Stimulated activated CD4-positive, alpha-beta T cell treated with anti-CD3 and anti-CD28 coated beads, Interleukin-12 subunit alpha, Interleukin-12 subunit beta, amount 100 ng/mL, for 24 hours (primary cell): ENCODE measurements at places on chromosomes 12 and 14.
A peak's percentile ranks its signal among the peaks of the same experiment; 100 is the strongest.

DNA sequence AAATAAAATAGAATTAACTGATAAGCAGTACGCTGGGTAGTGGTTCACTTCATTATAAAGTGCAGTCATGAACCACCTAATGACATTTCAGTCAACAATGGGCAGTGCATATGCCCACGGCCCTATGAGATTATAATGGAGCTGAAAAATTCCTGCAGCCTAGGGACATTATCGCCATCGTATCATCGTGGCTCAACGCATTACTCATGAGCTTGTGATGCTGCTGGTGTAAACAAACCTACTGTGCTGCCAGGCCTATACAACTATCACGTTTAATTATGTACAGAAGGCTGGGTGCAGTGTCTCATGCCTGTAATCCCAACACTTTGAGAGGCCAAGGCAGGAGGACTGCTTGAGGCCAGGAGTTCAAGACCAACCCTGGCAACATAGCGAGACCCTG, 62.3 kb upstream of the TMEM263 start:
- no peak for DNase-seq

GRCh38 chr12:124833693-124834122, 30.0 kb downstream of the SCARB1 start:
- no peak for DNase-seq

DNA sequence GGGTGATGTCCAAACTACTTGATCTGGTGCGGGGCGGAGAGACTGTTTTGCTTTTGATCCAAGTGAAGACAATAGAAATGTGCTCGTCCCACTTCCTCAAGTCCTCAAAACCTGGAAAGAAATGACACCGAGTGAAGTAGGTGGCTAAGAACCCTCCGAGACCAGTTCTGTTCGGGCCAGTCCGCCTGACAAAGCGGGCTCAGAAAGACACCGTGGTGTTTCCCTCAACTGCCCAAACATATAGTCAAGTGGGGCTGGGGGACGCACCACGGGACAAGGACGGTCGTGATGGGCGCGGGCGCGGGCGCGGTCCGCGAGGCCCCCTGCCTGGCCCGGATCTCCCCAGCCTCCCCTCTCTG, 1.6 kb downstream of the PHLDA1 start:
- no peak for DNase-seq

DNA sequence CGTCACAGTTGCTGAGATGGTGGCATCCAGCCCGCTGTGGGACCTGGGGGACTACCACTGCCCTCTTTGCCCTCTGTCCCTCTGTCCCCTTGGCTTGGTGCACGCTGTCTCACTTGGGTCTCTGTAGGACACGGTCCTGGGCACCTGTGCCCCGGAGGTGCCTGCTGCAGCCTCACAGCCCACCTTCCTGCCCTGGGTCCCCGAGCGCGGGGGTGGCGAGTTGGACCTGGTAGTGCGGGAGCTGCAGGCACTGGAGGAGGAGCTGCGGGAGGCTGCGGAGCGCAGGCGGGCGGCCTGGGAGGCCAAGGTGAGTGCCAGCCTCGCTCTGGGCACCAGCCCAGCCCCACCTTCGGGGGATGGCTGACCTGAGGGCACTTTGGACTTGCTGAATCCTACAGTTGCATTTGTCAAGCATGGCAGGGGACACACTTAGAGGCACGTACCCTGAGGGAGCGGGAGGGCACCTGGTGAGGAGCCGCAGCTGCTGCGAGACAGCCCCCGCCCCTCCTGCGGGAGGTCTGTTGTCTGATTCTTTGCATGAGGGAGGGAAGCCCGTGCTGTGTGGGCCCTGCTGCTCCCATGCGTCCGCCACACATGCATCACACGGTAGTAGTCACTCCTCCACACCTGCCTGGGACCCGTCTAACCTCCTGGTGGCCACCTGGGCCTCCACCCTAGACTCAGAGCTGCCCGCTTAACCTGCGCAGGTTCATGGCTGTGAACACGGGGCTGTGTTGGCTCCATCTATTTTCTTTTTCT, 6.8 kb downstream of the TEDC1 start:
- DNase-seq: no peak

- DNase-seq: no peak
Observed at GRCh38 chr14:97854918-97855317, 1057.7 kb downstream of the VRK1 start.

DNA sequence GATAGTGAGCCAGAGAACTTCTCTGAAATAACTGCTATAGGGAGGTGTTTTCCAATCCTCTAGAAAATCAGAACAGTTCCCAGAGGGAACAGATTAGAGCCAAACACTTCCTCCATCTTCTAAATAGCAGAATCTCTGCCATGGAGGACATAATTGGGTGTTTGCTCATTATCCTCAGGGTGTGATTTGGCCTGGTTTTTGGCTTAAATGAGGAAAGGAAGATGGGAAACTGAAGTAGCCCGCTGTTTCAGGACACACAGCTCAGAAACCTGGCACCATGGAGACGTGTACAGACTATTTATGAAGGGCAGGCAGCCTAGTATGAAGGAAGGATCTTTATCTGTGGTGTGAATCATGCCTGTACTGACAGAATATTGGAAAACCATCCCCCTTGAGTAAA, 231.7 kb upstream of the PRKD1 start:
- DNase-seq: no peak

DNA sequence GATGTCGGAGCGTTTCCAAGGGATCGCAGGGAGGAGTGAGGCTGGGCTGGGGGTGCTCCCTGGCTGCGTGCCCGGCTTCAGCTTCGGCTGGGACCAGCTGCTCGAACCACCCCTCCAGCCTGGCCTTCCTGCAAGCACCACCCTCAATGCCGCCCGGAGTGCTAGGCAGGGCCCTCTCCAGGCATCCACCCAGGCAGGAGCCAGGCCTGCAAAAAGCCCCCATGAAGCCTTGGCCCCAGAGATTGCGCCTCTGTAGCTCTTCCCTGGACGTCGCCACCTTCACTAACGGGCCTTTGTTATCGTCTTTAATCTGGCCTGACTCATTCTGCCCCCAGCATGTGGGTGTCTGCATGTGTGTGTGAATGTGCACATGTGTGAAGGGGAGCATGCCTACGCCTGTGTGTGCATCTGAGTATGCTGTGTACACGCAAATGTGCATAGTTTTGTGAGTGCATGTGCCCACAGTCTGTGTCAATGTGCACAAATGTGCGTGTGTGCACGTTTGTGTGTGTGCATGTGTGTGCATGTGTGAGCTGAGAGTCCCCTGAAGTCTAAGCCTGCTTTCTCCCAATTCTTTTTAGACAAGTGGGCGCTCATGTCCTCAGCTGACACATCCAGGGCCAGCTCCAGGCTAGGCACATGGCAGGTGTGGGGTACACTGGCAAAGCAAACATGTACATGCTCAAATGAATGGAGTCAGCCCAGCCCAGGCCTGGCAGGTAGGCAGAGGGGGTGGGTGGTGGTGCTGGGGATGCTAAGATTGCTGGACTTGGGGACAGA, 195.4 kb upstream of the C14orf180 start:
- no peak for DNase-seq

DNA sequence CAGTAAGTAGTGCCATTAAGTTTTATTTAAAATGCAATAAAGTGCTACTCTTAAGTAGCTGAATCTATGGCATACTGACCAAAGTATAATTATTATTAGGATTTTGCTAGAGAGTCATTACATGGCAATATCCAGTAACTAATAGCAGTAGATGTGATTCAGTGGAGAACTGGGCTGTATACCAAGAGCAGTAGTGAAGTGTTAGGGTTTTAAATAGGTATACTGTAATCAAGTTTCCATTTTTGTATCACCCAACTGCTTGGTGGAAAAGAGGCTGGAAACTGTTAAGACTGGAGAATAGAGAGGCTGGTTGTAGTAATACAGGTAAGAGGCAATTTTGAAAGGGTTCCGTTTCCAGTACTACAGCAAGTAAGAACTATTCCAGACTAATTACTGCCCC, 13.3 kb upstream of the LLPH start:
- DNase-seq: no peak

- DNase-seq: no peak
Observed at GRCh38 chr12:27276275-27276674, 32.2 kb downstream of the STK38L start.

DNA sequence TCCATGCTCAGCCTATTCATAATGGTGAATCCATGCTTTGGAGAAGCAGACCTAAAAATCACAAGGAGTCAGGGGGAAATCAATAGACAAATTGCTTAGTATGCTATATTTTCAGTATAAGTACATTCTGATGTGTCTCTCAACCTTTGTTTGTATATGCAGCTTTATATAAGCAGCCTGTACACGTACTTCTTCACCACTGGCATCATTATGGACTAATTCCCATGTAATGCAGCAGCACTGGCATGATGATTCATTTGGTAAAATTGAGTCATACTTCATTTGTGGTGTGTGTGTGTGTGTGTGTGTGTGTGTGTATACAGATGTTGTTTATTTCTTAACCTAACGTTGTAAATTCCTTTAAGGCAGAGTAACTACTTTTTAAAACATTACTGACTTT, 10.9 kb downstream of the DCP1B start:
- no peak for DNase-seq

DNA sequence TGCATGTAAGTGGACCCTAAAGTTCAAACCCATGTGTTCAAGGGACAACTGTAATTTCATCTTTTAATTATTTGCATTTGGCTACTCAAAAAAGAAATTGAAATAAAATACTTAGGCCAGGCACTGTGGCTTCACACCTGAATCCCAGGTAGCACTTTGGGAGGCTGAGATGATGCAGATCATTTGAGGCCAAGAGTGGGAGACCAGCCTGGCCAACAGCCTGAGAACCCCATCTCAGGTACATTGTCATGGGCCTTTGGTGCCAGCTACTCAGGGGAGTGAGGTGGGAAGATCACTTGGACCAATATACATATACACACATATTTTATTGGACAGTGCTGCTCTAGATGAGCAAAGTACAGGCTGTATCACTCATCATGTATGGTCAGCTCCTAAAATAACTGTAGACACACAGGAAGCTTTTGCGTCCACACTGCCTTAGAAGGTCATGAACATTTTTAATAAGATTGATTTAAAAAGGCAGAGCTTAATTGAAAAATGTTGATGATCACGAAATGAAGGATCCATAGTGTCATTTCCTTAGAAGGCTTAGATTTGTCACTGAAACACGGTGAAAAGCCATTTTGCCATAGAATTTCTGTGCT, 2.5 kb upstream of the ZCCHC8 start:
- no peak for DNase-seq

- DNase-seq: peak; percentile 22
Observed at GRCh38 chr12:69161829-69162228, 77.5 kb upstream of the CPSF6 start.

GRCh38 chr12:114812858-114813761, 129.1 kb upstream of the TBX3 start:
- DNase-seq: no peak

DNA sequence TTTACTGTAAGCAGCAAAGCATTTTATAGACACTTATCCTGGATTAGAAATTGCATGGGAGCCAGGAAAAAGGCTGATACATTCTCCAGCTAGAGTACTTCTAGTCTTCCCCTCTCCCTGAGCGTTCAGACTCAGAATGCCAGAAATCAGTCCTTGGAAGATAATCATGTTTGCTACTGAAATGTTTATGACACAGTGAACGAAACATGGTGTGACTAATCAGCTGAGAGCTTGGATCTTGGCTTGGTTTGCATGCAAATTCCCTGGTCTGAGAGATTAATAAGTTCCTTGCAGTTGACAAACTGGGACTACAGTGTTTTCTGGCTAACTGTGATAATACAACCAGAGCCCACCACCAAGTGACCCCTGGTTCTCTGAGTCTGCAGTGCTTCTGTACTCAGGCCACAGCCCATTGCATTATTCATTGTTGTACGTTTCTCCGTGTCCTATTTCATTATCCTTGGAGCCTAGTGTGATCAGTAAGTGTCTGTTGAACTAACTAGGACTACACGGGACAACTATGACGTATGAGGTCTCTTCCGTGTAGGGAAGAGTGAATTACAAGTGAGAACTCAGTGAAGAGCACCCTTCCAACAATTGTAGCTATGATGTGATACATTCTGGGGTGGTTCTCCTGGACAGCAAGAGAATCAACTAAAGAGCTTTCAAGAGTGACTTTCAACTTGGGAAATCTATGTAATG, 34.6 kb upstream of the EVL start:
- DNase-seq: no peak

DNA sequence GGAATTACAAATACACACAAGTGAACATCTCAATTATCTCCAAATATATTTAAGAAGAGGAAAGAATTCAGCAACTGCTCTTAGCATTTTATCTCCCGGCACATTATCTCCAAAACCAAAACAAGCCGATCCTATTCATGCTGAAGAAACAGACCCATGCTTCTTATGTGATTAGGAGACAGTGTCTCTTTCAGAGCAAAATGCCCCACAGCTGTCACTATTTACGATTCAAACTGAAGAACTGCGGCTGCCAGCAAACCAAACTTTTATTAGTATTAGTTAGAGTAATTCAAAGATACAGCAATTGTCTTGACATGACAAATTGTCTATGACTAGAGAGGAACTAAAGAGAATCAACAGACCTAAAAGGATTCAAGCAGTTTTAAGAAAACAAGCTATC, 79.4 kb downstream of the SETD3 start:
- no peak for DNase-seq

GRCh38 chr12:19288603-19289244, 150.6 kb upstream of the AEBP2 start:
- no peak for DNase-seq

- no peak for DNase-seq
Observed at GRCh38 chr14:101506211-101506925, 54.9 kb upstream of the DIO3 start.

GRCh38 chr12:107646436-107646835, 39.2 kb upstream of the PWP1 start:
- DNase-seq: no peak

- DNase-seq: no peak
Observed at GRCh38 chr12:129119537-129119936, 266.3 kb downstream of the GLT1D1 start.

DNA sequence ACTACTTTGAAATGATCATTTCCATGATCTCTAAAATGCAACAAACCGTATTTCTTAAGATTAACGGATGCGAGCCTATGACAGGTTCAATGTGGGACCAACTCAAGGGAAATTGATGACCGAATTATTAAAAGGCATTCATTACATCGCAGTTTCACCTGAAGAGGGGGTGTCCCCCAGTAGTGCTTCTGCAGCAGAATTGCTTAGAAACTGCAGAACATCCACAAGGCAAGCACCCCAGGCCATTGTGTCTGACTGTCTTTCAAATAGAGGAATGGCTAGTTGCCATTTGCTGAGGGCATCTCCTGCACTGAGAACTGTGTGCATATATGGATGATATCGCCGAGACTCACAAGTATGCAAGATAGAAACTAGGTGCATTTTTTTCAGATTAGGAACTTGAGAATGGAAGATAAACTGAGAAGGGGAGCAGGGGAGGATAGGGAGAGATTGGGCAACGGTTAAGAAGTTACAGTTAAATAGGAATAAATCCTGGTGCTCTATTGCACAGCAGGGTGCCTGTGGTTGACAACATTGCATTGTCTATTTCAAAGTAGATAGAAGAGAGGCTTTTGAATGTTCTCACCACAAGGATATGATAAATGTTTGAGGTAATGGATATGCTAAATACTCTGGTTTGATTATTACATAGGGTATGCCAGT, 234.3 kb upstream of the PLEKHG7 start:
- no peak for DNase-seq
